Suppressor macrophage (primary cell): ENCODE measurements at places on chromosomes 16 and 17.

DNA sequence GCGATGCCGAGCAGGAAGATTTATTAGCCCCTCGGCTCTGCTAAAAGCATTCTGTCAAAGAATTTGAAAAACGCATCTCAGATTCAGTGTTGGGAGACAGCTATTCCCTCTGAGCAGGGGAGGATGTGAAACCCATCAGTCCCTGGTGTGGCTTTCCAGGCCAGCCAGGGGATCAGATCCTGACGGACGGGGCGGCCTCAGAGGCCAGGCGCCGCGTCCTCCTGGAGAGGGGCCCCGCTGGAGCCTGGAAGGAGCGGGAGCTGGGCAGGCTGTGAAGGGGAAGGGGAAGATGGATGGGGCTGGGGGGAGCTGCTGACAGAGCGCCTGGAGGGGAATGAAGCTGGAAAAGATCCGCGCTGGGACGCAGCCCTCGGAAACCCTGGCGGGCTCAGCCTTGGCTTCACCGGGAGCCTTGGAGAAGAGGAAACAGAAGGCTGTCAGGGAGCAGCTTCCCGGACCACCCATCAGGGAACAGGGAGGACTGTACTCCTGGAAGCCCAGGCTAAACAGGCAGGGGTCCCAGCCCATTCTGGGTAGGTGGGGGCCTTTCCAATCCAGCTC, 358.0 kb downstream of the C16orf95 start:
- DNase-seq = no peak

DNA sequence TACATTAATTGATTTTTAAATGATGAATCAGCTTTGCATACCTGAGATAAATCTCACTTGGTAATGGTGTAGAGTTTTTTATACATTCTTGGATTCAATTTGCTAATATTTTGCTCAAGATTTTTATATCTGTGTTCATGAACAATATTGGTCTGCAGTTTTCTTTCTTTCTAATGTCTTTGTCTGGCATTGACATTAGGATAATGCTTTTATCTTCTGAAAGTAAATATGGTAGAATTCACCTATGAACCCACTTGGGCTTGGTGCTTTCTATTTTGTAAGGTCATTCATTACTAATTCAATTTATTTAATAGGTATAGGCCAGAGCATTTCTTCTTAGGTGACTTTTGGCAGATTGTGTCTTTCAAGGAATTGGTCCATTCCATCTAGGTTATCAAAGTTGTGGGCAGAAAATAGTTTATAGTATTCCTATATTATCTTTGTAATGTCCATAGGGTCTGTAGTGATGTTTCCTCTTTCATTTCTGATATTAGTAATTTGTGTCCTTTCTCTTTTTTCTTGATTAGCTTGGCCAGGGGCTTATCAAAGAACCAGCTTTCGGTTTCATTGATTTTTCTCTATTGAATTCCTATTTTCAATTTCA, 45.6 kb downstream of the NACA2 start:
- no peak for DNase-seq

DNA sequence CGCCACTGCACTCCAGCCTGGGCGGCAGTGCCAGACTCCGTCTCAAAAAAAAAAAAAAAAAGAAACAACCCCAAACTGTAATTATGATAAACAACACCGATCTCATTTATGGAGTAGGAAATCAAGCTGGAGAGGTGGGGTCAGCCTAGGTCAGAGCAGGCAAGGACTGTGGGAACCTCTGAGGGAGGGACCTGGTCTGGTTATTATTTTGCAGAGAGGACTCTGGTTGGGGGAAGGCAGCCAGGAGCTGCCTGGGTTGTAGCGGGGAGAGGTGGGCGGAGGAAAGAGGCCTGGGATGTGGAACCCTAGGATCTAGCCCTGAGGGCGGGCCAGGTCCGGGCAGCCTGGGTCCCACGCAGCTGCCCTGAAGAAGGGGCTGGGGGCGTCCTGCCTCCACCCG, 10.9 kb upstream of the HS3ST6 start:
- peak; percentile 37 for DNase-seq

- no peak for DNase-seq
These were observed 72.5 kb upstream of the PLCG2 start for GRCh38 chr16:81706327-81707295.

- no peak for DNase-seq
These were observed 179.0 kb downstream of the PMP22 start for GRCh38 chr17:15085890-15086677.

GRCh38 chr17:207775-208174, 26.3 kb upstream of the DOC2B start:
- DNase-seq = no peak
